A549 treated with GW870086 at 1 μM for 4 hours (cell line): ENCODE measurements at places on chromosomes 4 and X. TPM values are rescaled to one million over a fixed set of nuclear protein-coding genes. Genes with fewer than 3 reads are reported as not detected.

PDZD11 gene
- 88.8 to 111 TPM (median 94.4 TPM) in 5 replicates for total RNA-seq

TIGD4 gene
- 0.13 to 0.24 TPM (median 0.16 TPM) in 4 of 5 replicates, not detected in the other for total RNA-seq

FAM114A1 gene
- 22.8 to 41.4 TPM (median 36.8 TPM) in 5 replicates for total RNA-seq

SHISA3 gene
- total RNA-seq: 0.06 to 0.07 TPM in 2 of 5 replicates, not detected in the others

GPR173 gene
- not detected in 5 replicates for total RNA-seq

LUZP4 gene
- total RNA-seq: not detected in 5 replicates

CXCL1 gene
- total RNA-seq: 8.2 to 9.5 TPM (median 9.2 TPM) in 5 replicates

CRMP1 gene
- total RNA-seq: 3.4 to 4.4 TPM (median 3.9 TPM) in 5 replicates

ARAP2 gene
- 0.19 to 0.41 TPM (median 0.35 TPM) in 5 replicates for total RNA-seq

TENM3 gene
- total RNA-seq: 0.70 to 2.2 TPM (median 1.9 TPM) in 5 replicates

CYTL1 gene
- total RNA-seq: not detected in 5 replicates

ANXA3 gene
- 56.0 to 82.7 TPM (median 67.3 TPM) in 5 replicates for total RNA-seq

CENPE gene
- 4.6 to 8.9 TPM (median 6.9 TPM) in 5 replicates for total RNA-seq

CC2D2A gene
- 10.9 to 12.9 TPM (median 11.9 TPM) in 5 replicates for total RNA-seq

ALAS2 gene
- total RNA-seq: not detected in 5 replicates

TCEAL4 gene
- 107 to 154 TPM (median 114 TPM) in 5 replicates for total RNA-seq

IQSEC2 gene
- total RNA-seq: 31.0 to 46.8 TPM (median 42.6 TPM) in 5 replicates

ASB9 gene
- 18.9 to 22.0 TPM (median 20.7 TPM) in 5 replicates for total RNA-seq

TADA2B gene
- total RNA-seq: 12.9 to 17.5 TPM (median 15.1 TPM) in 5 replicates

PRDM5 gene
- total RNA-seq: 3.1 to 5.3 TPM (median 4.6 TPM) in 5 replicates

TMPRSS11D gene
- not detected in 5 replicates for total RNA-seq

PASD1 gene
- total RNA-seq: not detected in 5 replicates

ALB gene
- total RNA-seq: 0.19 to 2.7 TPM in 2 of 5 replicates, not detected in the others

RGN gene
- 0.09 TPM in 1 of 5 replicates, not detected in the others for total RNA-seq

ARHGEF38 gene
- not detected in 5 replicates for total RNA-seq

MAGEE2 gene
- total RNA-seq: not detected in 5 replicates
